ENCODE measurements at places on chromosomes 1 and 21. TPM values are rescaled to one million over a fixed set of nuclear protein-coding genes. Genes with fewer than 3 reads are reported as not detected.
A peak's percentile ranks its signal among the peaks of the same experiment; 100 is the strongest.

- DNase-seq = no peak
Observed at GRCh38 chr1:147238053-147238902, 4.2 kb upstream of the CHD1L start.

DNA sequence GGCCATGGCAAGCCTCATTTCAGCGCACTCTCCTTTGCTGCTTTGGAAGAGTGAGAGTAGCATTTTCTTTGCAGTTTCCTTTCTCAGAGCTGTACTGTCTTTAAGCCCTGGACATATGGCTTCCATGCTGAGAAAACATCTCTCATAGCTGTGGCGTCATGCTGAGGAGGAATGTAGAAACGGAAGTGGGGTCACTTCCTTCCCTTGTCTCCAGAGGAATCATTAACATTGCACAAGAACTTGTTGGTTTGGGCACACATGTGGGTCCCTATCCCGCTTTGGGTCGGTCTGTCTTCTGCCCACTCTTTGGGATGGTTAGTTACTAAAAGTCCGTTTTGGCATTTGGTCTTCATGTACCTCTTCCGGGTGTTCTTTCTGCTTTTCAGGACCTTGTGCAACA is 5.6 kb downstream of the MFN2 start:
- DNase-seq = no peak

- DNase-seq = no peak
Observed at GRCh38 chr1:172429331-172430127, 9.0 kb downstream of the C1orf105 start.

GRCh38 chr1:97396463-97396862 is 524.4 kb downstream of the DPYD start:
- DNase-seq = no peak

- DNase-seq = no peak
Observed at GRCh38 chr1:117512728-117513321, 93.0 kb upstream of the TENT5C start.

DNA sequence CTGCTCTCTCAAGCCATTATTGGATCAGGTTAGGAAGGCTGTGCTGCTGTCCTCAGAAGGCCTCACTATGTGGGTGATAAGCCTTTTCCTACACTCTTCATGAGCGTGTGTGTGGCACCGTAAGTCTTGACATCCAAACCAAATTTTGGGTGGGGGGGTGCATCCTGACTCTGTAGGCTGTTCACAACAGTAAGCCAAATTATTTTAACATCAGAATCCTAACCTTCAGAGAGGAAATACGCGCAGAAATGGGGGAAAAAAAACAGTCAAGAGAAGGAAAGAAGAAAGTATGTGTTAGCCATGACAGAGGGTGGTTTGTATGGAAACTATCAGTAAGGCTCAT is 21.0 kb downstream of the STPG1 start:
- DNase-seq = no peak

The CASQ1 gene
- 0.66 TPM for total RNA-seq

GRCh38 chr1:42260376-42261070 is 74.5 kb downstream of the FOXJ3 start:
- DNase-seq = no peak

- no peak for DNase-seq
Observed at GRCh38 chr1:234091876-234092275, 187.4 kb downstream of the SLC35F3 start.

The TEDDM1 gene
- total RNA-seq = not detected

DNA sequence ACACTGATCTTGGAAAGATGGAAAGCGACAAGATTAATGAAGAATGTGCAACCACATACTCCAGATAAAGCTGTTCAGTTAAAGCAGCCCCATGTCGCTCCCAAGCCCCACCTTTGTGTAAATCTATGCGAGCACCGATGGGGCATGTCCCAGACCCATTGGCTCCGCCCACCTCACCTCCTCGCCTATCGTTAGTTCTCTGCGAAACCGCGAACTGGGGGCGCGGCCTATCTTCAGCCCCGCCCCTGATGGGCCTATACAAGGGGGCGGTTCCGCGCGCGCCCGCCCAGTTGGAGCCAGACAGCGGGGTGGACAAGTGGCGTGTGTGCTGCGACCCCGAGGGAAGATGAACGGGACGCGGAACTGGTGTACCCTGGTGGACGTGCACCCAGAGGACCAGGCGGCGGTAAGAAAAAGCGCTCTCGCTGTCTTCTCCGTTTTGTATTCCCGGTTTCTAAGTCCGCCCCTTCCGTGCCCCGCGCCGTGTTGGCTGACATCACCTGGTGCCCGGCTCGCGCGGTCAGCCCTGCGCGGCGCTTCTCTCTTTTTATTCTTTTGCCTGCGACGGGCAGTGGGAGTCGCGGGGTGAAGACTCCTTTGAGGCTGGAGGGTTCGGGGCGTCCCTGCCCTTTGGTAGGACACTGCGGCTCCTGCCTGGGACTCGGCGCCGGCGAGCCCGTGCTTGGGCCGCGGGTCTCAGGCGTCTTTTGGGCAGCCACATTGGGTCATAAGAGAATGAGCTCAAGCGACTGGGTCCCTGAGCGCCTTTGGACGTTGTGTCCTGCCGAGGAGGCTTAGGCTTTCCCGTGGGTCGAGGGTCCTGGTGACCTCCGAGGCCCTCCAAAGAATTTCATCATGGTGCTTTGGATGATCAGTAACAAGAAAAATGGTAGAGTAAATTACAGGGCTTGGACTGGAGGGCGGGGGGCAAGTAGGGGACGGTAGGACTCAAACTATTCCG is at the start of gene TUFT1:
Gene TUFT1, plus strand, starts transcription at position 289 of the 961 bp plus-strand sequence. Its CDS starts 58 bp downstream, at position 347.
- DNase-seq = peak; percentile 96

GRCh38 chr21:25385911-25386474 is 221.3 kb downstream of the MRPL39 start:
- no peak for DNase-seq

DNA sequence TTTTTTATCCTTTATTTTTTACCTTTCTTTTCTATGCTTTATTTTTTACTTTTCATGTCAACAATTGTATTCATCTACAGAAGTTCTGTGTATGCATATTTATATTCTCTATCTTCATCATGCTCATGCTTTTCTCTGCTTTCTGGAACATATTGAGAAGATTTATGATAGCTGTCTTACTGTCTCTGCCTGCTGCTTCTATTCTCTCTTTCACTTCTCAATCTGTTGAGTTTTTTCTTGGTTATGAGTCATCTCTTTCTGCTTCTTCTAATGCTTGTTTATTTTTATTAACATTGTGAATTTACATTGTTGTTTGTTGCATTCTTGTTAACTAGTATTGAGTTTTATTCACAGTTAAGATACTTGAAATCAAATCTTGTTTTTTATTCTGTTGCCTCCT is 22.6 kb downstream of the F5 start:
- DNase-seq = no peak

The MMEL1 gene
- total RNA-seq = 2.9 TPM

DNA sequence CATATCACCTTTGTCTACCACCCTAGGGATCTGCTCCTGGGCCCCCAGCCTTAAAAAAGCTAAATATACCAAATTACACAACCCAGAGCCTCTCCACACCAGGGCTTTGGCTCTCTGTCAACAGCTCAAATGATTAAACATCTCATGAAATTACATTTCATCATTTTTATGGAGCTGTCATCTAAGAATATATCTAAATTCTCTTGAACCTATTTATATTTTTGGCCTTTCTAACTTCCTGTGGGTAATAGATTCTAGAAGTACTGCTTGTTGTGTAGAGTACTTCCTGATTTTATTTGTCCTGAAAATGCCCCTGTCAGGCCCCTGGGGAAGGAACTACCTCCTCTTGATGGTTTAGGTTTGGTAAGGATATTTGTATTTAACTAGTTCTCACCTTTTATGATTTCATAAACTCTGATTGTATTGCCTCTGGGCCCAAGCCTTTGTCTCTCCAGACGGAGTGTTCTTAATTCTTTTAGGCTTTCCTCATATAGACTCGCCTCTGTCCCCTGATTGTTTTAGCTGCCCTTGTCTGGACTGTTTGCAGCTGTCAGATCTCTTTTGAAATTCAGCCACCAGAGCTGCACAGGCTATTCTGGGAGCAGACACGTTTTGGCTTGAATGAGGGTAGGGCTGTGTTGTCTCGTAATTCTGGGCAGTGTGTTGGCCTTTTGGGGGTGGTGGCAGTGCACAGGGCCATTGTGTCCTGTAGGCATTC is 16.6 kb downstream of the MYOG start:
- DNase-seq = peak; percentile 75

DNA sequence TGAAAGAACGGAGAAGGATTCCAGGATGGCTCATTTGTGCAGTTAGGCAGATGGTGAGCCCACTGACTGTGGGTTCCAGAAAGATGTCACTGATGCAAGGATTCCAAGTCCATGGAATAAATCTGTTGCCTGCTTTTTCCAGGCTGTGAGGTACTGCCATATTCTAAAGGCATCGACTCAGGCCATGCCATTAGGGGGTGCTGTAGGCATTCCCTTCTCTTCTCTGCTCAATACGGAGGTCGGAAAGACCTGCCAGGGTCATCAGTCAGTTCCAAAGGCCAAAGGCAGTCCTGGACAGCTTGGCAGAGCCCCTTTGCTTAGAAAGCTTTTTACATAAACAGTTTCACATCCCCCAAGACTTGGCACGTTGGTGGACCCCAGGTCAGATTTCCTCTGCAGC is 31.7 kb upstream of the TMEM125 start:
- DNase-seq = no peak

The SPRR2B gene
- not detected for total RNA-seq

- DNase-seq = peak; percentile 44
Observed at GRCh38 chr1:5729636-5730145, 262.5 kb downstream of the NPHP4 start.

DNA sequence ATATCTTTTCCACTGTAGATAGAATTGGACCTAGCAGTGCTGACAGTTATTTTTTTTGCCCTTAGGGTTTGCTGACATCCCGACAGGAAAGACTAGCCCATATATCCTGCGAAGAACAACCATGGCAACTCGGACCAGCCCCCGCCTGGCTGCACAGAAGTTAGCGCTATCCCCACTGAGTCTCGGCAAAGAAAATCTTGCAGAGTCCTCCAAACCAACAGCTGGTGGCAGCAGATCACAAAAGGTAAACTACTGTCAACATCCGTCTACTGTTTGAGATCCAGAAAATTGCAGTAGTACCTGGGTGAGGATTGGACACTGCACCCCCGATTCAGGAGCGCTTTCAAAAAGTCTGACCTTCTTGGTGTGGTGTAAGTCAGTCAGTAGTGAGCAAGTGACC is 55.8 kb downstream of the CENPF start:
- DNase-seq = no peak

DNA sequence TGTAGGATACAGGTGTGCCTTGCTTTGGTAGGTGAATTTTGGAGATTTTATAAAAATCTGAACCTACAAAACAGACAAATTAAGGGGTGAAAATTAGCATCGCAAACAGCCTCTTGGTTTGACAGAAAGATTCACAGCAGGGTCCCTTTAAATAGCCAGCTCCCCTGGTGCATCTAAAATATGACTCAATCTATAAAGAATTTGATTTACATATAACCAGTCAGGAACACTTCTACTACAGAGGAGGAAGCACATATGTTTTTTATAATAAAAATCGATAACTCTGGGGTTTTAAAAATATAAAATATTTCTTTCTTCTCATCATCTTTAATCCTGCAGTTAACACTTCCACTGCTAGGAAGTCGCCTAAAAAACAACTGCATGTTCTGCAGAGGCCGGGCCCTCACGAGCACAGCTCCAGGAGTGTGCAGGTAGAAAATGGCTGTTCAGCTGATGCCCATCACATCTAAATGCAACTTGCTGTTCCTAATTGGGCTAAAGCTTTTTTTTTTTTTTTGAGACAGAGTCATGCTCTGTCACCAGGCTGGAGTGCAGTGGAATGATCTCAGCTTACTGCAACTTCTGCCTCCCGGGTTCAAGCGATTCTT is 203.4 kb downstream of the HS2ST1 start:
- no peak for DNase-seq

DNA sequence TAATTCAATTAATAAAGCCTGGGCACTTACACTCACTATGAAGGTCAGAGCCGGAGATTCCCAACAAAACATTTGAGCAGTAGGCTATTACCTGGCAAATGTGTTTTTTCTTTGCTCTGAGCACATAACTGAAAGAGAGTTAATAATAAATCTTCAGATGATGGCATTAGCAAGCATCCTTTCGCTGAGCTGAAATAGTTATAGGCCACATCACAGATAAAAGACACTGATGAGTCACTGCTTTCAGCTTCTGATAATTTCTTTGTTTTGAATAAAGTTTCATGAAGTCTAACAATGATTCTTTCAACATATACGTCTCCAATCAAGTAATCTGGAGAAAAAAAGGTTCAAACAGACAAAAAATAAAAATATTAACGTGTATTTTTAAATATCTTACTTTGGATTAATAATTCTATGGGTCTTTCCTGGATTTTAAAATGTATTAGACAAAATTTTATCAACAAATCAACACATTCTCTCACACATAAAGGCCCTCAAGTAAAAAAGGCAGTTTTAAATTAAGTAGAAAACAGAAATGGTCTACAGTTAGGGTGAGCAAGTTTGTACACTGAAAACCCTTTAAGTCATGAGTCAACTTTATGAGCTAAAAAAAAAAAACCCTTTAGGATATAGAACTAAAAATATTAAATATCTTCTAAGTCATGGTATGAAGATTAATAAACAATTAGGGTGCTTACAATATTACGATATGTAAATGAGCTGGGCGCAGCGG is 33.1 kb downstream of the LTN1 start:
- no peak for DNase-seq

- no peak for DNase-seq
Observed at GRCh38 chr1:46114925-46115603, 17.4 kb downstream of the PIK3R3 start.

DNA sequence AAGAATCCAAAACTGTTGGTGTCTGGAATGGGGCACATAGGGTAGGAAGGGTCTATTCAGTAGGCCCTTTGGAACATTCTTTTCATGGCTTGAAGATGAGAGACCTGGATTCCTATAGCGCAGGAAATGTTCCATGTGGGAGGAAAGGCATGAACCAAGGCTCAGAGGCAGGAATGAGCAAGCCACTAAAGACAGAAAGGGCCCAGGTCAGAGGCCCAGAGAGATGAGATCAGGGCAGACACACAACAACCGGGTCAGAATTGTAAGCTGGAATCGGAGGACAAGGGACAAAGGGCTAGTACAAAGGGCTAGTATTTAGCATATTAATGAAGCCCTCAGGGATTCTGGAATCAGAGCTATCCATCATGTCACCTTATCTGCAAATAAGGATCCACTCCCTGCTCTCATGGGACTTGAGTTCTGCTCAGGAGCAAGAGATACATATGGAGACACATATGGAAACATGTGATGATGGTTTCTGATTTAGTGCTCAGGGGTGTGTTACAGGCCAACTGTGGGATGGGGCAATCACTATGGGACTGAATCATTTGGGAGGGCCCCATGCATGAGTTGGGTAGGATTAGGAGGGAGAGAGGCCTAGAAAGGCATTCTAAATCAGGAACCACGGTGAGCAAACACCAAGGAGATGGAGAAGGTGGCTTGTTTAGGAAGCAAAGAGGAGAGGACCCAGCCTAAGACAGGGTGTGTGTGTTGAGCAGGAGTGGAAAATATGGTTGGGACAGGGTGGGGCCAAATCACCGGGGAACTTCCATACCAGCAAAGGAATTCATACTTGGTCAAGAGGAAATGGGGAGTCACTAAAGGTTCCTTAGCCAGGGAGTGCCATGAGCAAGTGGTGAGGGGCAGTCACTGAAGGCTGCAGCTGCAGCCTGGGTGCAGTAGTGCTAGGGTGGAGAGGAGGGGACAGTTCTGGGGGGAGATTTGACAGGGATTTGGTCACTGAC is 8.6 kb downstream of the NECTIN4 start:
- no peak for DNase-seq

GRCh38 chr1:31836638-31837037 is 20.8 kb upstream of the SPOCD1 start:
- DNase-seq = no peak

GRCh38 chr21:22253761-22254160 is 1255.6 kb downstream of the NCAM2 start:
- DNase-seq = no peak

The FCAMR gene
- not detected for total RNA-seq

Measured in sigmoid colon (tissue), 7 donors.